ENCODE measurements at places on chromosomes 1 and 21. TPM values are rescaled to one million over a fixed set of nuclear protein-coding genes. Genes with fewer than 3 reads are reported as not detected.

IFI44 gene
- 0.44 TPM for polyA plus RNA-seq

- no peak for DNase-seq
Measured at GRCh38 chr21:45308194-45309068, 20.7 kb upstream of the POFUT2 start.

TAS1R1 gene
- polyA plus RNA-seq = 0.04 TPM

CGN gene
- polyA plus RNA-seq = 3.0 TPM

DNA sequence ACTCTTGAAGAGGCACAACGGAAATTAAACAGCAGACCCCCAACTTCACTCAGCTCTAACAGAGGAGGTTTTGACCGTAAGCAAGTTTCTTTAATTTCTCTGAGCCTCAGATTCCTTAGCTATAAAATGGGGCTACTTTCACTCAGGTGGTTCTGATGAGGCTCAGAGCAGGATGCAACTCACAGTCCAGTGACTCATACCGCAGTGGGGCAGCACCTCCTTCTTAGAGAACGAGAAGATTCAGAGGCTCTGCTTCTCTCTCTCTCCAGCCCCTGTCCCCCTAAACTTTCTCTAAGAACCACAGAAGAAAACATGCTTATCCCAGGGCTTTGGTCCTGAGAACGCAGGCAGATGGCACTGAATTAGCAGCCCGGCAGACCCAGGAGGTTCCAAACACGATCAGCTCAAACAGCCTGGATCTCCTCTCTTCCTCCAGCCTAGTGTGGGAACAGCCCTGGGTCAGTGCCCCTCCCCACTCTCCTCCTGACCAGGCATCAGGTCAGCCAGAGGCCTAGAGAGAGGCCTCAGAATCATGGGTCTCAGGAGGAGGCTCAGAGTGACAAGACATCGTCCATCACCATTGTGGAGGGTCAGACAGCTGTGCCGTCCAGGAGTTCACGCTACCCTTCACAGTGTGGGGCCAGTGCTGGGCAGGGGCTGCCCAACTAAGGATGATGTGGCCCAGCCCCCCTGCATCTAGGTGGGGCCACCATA, 433.0 kb downstream of the PTPRU start:
- no peak for DNase-seq

ETV3L gene
- not detected for polyA plus RNA-seq

ZNF695 gene
- polyA plus RNA-seq = 2.7 TPM

- no peak for DNase-seq
Measured at GRCh38 chr1:206672844-206673758, 11.6 kb upstream of the MAPKAPK2 start.

Data from A549 (cell line).